ENCODE measurements at places on chromosomes 3 and 15.

DNA sequence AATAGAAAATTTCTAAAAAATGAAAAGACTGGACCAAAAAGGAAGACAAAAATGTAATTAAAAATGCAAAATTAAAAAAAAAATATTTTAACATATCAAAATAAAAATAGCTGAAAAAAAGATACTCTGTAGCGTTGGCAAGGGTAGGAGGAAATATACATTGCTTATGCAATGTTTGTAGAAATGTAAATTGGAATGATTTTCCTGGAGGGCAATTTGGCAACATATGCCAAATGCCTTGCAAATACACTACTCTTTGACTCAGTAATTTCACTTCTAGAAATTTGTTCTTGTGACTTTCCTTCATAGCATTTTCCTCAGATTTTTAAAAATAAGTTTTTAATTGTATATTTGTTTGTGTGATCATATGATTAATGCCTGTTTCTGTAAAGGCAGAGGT is 296.6 kb downstream of the ZNF621 start:
- H3K4me1 ChIP-seq: no peaks in the 10 kb centered on the region
- no peak for DNase-seq
- H3K27me3 ChIP-seq: no peaks in the 10 kb centered on the region
- H3K27ac ChIP-seq: no peak overlapping the region

DNA sequence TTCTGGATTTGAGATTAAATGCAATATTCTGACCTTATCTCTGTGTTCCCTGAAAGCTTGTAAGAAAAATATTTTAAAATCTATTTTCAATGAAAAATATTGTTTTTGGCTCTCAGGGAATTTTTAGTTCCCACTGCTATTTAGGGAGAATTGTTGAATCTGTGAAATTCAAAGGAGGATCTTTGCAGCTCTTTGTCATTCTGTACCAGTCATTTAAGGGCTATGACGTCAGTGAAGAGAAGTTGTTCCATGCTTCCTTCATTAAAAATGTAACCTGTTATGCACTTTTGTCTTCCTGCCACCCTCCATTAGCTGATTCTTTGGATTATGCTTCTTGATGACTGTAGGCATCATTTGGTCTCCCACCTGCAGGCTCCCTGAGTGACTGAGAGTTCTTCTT is 427.8 kb upstream of the C2CD4B start:
- no peak overlapping the region for H3K27ac ChIP-seq
- no peak for DNase-seq
- no peak overlapping the region for H3K4me3 ChIP-seq

GRCh38 chr15:68769702-68770101 is 51.0 kb downstream of the ANP32A start:
- H3K27me3 ChIP-seq: no peaks in the 10 kb centered on the region
- H3K27ac ChIP-seq: no peak overlapping the region
- H3K4me1 ChIP-seq: peaks cover 20% of the 10 kb centered on the region
- no peaks in the 10 kb centered on the region for H3K36me3 ChIP-seq

DNA sequence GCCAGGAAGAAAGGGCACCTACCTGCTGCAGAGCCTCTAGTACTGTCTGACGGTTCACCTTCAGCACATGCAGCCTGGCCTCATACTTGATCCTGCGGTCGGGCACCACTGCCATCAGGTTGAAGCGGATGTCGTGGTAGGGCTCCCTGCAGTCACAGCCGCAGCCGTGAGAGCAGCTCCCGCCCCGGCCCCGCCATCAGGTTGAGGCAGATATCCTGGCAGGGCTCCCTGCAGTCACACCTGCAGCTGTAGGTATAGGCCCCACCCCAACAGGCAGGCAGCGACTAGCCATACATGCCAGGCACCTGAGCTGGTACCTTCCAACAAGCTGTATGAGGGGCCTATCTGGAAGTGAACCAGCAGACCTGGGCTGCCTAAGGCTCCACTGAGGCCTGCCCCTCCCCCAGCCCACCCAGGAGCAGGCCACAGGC is 38.7 kb downstream of the SEMA3G start:
- H3K36me3 ChIP-seq: peaks cover 37% of the 10 kb centered on the region
- DNase-seq: no peak
- H3K27ac ChIP-seq: no peak overlapping the region
- H3K4me3 ChIP-seq: no peak overlapping the region

DNA sequence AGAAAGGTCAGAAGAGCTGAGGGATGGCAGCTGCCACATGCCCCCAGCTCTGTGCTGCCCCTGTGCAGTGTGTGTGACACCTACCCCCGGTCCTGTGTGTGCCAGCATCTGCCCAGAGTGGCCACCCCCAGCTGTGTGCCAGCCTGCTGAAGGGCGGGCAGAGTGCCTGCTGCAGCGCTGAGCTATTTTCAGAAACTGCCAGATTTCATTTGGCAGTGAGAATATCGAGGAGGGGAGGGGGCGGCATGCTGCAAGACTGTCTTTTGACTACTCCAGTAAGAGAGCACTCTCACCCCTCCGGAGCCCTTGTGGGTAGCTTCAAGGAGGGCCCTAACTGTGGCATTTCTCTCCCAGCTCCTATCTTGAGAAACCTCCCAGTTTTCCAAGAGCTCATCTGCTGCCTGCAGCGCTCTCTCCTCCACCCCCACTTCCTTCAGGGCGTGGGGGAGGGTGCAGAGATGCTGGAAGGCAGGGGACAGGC is 25.2 kb upstream of the DOCK3 start:
- no peaks in the 10 kb centered on the region for H3K27me3 ChIP-seq
- no peak overlapping the region for H3K4me3 ChIP-seq
- H3K27ac ChIP-seq: no peak overlapping the region

DNA sequence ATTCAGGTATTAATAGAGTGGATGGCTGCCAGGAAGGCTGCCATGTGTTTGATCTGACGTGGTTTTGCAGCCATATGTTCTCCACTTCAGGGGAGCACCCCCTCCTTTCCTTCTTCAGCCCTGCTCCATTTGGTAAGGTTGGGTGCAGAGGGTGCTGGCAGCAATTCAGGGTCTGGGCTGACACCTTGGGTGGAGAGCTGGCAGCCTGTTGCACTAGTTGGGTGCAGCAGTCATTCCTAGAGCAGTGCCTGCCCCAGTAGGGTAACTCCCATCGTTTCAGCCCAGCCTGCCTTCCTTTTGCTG is 1.5 kb downstream of the TYRO3 start:
- H3K4me1 ChIP-seq: peaks cover 6% of the 10 kb centered on the region
- H3K27me3 ChIP-seq: no peaks in the 10 kb centered on the region
- no peak overlapping the region for H3K4me3 ChIP-seq
- no peaks in the 10 kb centered on the region for H3K36me3 ChIP-seq
- no peak for DNase-seq

- DNase-seq: no peak
- no peak overlapping the region for H3K27ac ChIP-seq
- H3K36me3 ChIP-seq: no peaks in the 10 kb centered on the region
- no peaks in the 10 kb centered on the region for H3K27me3 ChIP-seq
These were observed 1.0 kb downstream of the ZNF589 start for GRCh38 chr3:48241796-48242455.

DNA sequence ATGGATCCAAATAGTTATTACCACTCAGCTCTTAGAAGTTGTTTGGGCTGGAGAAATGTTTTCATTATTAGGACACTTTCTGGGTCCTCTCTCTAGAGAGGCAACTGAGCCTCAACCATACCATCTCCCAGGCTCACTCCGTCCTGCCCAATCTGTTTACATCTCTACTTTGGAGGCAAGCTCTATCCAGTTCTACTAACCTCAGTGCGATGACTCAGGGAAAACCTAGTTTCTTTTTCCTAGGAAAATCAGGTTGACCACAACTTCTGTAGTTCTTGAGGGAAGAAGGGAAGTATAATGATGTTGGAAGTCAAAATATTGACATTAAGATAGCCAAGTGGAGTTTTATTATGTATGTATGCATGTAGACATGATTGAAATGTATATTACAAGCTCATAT is 40.4 kb downstream of the LPP start:
- no peaks in the 10 kb centered on the region for H3K27me3 ChIP-seq
- no peak for DNase-seq
- H3K4me3 ChIP-seq: no peak overlapping the region
- no peak overlapping the region for H3K27ac ChIP-seq
- H3K36me3 ChIP-seq: no peaks in the 10 kb centered on the region

DNA sequence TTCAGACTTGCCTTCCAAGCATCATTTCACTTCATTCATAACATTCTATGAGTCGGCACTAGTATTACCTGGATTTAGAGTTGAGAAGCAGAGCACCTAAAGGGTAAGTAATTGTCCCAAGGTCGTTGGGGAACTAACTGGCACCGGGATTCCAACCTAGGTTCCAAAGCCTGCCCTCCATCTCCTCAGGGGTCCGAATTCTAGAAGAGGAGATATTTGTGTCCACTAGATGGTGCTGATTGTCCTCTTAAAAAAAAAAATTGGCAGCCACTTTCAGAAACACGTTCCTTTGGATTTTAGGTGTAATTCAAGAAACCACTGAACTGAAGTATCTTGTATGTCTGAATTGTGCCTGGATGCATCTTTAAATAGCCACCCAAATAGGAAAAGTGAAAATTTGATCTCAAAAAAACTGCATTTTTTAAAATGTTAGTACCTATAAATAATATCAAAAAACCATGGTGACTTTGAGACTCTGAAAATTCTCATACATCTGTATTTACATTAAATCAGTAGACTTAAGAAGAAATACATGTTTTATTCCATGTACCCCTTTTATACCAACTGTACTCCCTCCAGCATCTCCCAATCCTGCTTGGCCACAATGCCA is 3.9 kb upstream of the FSIP1 start:
- H3K27me3 ChIP-seq: no peaks in the 10 kb centered on the region
- peak; percentile 77 for DNase-seq
- no peak overlapping the region for H3K27ac ChIP-seq
- no peaks in the 10 kb centered on the region for H3K36me3 ChIP-seq
- peaks cover 25% of the 10 kb centered on the region for H3K4me1 ChIP-seq

- no peak overlapping the region for H3K27ac ChIP-seq
- no peak for DNase-seq
- H3K4me3 ChIP-seq: no peak overlapping the region
- no peaks in the 10 kb centered on the region for H3K4me1 ChIP-seq
- no peaks in the 10 kb centered on the region for H3K36me3 ChIP-seq
These were observed 98.9 kb upstream of the PIAS1 start for GRCh38 chr15:67955252-67955651.

- DNase-seq: no peak
- no peaks in the 10 kb centered on the region for H3K36me3 ChIP-seq
- peaks cover 7% of the 10 kb centered on the region for H3K27me3 ChIP-seq
- H3K4me1 ChIP-seq: no peaks in the 10 kb centered on the region
- no peak overlapping the region for H3K27ac ChIP-seq
These were observed 66.5 kb upstream of the ARRDC4 start for GRCh38 chr15:97893967-97894366.

DNA sequence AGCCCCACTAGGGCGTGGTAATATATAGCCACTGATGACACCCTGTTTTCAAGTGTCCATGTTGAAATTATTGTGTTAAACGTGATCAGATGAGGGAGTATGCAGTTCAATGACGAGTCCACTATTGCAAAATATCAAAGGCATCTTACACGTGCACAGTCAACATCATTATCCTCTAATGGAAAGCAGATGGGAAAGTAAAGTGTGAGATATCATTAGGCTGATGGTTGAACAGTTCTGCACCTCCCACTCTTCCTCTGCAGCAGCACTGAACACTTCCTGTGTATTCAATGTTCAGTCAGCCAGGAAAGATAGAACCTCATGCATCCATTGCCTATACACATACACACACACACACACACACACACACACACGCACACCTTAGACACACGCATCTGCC is 431.8 kb upstream of the CCDC54 start:
- H3K4me1 ChIP-seq: no peaks in the 10 kb centered on the region
- no peaks in the 10 kb centered on the region for H3K36me3 ChIP-seq
- no peaks in the 10 kb centered on the region for H3K27me3 ChIP-seq
- no peak overlapping the region for H3K4me3 ChIP-seq
- no peak overlapping the region for H3K27ac ChIP-seq

Measured in SJCRH30 (cell line).